ENCODE measurements at places on chromosomes 5 and 9.
A peak's percentile ranks its signal among the peaks of the same experiment; 100 is the strongest.

DNA sequence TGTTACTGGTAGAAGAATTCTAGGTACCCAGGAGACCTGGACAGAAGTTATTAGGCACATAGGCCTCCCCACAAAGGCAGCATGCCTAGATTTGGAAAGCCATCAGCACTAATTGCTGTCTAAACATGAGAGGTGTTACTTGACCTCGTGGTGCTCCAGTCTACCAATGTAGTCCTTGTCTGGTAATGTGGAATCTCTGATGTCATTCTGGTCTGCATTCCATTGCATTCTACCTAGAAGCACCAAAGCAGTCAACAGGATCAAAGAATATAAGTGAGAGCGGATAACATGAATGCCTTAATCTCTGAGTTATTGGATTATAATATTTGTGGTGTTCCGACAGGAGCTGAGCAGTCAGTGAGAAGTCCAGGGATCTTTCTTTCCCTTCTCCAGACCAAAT is 175.2 kb downstream of the PSAT1 start:
- DNase-seq = peak; percentile 31

- no peak for DNase-seq
Observed at GRCh38 chr5:103445426-103446035, 117.1 kb downstream of the NUDT12 start.

DNA sequence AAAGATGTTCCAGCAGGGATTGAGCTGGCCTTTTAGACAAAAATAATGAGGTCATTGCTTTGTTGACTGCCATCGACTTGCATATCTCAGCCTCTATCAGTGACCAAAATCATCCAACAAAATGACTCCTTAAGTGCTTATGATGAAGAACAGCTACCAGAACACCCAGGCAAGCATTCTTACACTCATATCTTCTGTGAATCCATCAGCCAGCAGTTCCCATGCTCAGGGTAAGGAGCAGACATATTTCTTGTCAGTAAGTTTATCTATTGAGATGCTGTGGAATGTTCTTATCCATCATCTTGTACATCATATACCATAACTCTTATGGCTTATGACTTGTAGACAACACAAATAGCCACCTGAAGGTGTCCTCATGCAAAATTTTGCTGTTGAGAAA is 20.2 kb upstream of the SPDL1 start:
- DNase-seq = no peak

DNA sequence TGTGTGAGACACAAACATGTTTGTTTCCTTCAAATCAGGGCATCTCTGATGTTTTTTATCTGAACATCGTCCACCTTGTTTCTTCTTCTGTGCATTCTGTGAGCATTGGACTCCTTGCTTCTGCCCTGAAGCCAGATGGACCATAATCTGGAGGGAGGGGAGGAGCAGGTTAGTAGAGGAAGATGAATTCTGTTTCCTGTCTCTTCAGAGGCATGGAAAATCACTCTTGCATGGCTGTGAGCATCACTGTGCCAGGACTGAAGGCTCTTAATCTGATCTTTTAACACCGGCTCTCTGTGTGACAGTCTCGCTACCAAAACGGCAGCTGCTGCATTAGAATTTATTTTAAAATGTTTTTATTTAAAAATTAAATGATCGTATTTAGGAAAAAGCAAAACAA is 43.3 kb downstream of the TLE4 start:
- DNase-seq = peak; percentile 43

DNA sequence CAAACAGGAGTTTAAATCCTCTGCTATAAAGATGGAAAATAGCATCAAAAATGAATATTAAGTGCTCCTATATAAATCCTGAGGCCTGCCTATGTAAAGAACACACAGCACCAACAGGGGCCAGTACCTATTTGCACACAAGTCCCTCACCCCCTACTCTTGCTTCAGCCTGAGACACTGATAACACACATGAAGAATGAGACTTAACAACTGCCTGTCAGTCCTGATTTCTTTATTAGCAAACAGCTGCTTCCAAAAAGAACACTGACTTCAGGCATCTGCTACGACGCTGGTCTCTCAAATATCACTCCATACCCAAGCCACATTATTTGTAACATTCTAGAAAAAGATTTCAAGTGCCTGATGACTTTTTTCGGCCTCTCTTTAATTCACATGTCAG is 55.5 kb downstream of the MYO10 start:
- no peak for DNase-seq

DNA sequence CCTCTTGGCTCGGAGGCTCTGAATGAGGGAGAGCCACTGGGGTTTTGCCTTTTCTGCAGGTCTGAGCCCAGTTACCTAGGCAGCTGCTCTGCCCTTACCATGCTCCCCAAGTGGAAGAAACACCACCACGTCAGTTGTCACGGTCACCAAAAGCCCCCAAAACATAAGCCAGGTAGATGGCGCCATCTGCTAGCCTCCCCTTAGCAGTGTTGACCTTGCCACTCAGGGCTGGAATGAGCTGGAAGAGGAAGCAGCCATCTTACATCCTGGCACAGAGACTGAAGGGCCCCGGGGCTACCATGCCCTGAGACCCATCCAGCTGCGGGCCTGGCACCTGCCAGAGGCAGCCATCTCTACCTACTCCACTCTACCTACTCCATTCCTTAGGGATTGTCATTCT is 7.4 kb downstream of the ZER1 start:
- DNase-seq = no peak

Data from NCI-H82 (cell line).